NCI-H1417 (cell line): ENCODE measurements at places on chromosomes 1 and 21.
A peak's percentile ranks its signal among the peaks of the same experiment; 100 is the strongest.

DNA sequence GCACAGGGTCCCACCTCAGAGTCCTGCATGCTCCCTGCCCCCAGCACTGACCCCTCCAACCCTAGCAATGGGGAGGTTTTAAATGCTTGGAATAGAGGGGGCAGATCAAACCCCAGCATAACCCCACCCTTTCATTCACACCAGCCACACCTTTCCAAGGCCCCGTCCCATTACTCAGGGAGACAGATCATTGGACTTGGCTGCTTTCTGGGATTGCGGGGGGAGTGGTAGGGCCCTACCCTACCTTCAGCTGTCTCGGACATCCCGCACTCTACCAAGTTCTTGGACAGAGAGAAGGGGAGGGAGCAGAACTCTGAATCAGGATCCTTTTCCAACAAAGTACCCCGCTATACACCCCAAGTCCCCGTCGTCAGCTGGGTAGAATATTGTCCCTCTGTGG, 983 bp downstream of the PADI2 start:
- no peak for DNase-seq

DNA sequence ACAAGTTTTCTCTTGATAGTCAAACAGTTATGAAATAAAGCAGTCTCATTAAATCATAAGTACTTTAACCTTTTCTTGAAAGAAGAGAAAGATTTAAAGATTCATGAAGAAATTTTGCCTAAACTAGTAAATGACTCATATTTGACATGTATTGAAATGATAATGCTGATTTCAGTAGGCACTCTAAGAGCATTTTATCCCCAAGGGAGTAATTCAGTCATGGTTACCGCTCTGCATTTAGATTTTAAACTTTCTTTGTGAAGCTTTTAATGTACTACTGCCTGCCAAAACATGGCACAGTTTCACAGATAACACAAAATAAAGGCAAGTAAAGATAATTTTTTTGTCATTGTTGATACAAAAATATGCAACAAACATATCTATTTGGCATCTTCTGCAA, 6.8 kb downstream of the USH2A start:
- DNase-seq, result no peak

DNA sequence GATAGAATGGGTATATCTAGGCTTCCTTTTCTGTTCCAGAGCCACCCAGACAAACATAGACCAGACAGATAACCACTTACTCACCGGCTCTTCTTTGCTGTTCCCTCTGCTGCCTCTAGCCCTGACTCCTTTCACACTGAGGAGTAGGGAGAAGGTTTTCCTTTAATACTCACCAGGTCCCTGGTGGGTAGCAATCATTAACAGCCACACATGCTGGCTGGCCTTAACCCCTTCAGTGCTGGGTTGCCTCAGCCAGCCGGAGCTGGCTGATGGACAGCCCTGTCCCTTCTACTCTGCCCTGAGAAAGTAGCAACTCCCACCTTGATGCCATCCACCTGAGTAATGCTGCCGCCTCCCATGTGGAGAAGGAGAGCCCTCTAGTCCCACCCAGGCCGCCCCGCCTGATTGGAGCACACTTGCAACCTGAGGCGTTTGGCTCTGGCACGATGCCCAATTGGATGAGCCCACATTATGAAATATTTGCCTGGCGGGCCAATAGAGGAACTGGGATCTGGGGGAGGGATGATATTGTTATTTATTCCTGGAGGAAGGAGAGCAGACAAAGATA, 71.6 kb downstream of the PLEKHA6 start:
- DNase-seq, result peak; percentile 5

DNA sequence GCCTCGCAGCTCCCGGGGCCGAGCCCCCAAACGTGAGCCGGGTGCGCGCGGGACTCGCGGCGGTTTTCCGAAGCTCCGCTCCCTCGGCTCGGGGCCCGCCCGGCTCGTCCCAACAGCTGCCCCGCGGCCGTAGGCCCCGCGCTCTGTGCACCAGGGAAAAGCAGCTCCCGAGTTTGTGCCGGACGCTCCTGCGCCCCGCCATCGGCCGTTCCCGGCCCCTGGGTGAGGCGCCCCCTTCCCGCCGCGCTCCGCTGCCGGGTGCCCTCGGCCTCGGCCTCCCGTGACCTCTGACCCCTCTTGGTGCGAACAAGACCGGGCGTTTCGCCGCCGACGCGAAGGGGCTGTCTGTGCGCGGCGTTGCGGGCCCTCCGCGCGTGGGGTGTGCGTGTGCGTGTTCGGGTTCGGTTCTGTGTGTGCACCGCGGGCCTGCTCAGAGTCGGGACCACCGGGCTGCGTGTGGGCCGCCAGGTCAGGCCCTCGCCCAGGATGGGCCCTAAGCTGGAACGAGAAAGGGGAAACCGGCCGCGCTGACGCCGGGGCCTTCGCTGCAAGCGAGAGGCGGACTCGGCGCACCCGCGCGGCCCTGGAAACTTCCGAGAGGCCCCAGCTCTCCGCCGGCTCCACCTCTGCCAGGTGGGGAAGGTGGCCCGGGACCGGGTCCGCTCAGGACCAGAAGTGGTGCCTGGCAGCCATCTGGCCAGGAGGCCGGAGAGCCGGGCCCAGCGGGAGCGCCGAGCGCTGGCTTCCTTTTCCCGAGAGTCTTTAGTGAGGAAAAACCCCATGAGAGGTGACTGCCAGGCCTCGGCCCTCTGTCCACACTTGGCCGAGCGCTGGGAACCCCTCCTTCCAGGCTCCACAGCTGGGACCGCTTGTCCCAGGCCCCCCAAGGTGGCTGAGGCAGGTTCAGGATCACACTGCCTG, 1.9 kb downstream of the PRDM16 start:
- no peak for DNase-seq

GRCh38 chr1:184866991-184867788, 107.1 kb downstream of the NIBAN1 start:
- DNase-seq, result no peak

DNA sequence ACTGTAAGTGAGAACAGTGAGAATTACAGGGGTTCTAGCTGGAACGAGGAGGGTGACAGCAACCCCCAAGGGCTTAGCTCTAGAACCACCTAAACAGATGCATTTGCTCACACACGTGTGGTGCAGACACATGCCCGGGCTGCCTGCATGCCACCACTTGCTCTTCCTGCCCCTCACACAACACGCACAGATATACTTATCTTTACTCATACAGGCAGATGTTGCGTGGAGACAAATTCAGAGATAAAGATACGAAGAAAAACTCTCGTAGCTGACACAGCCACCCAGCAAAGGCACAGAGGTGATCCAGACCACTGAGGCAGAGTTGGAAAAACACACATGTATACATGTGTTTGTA, 13.5 kb downstream of the VANGL1 start:
- DNase-seq, result no peak

DNA sequence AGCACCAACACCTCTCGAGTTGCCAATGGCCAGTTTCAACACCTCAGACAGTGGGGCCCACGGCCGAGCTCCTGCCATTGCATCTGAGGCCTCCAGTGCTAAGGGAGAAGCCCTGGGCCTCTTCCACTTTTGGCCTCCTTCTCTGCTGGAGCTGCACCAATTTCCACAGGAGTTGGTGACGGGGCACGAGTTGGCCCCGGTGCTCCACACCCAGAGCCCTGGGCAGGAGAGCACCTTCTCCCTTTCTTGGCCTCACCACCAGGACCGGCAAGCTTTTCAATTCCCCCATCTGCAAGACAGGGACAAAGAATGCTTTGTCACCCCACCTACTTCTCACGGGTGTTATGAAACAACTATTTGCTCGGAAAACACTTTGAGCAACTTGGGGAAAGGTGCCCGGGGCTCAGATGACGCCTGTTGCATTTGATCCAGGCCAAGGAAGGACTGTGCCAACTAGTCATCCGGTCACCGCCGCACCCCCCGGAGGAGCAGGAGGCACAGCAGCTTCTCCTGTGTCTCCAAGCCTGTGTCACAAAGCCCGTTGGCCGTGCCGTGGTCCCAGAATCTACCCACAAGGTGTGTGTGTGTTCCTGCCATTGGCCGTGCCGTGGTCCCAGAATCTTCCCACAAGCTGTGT, 55.2 kb downstream of the TOMM20 start:
- no peak for DNase-seq

- no peak for DNase-seq
These were observed 26.5 kb downstream of the RUNX3 start for GRCh38 chr1:24903560-24903954.

GRCh38 chr1:183433703-183434102, 15.5 kb upstream of the NMNAT2 start:
- no peak for DNase-seq

GRCh38 chr1:7564137-7564536, 207.0 kb upstream of the VAMP3 start:
- DNase-seq, result no peak

- DNase-seq, result no peak
These were observed 225.8 kb upstream of the PROX1 start for GRCh38 chr1:213761845-213762407.

DNA sequence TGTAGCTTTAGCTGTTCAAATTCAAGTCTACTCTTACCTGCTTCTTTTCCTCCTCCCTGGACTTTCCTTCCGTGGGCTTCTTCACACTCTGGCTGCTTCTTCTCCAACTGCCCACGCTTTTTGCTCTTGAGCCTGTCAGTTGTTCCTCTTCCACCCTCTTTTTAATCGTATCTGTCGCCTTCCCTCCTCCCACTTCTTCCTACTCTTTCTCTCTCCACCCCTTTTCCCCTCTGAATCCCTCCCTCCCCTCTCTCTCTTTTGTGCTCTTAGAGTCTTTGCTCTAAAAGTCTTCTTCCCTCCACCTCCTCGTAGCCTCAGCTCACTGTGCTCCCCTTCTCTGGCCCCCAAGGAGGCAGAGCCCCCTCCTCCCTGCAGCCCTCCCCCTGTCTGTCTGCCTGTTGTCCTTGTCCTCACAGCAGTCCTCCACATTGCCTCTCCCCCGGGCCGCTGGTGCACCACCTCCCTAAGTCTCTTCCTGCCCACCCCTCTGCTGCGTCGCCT, 12.9 kb upstream of the GJA5 start:
- DNase-seq, result no peak

- DNase-seq, result no peak
These were observed 75.5 kb upstream of the DYNLT5 start for GRCh38 chr1:66676613-66677298.

GRCh38 chr21:34582506-34583150, 32.3 kb downstream of the RCAN1 start:
- DNase-seq, result peak; percentile 86

DNA sequence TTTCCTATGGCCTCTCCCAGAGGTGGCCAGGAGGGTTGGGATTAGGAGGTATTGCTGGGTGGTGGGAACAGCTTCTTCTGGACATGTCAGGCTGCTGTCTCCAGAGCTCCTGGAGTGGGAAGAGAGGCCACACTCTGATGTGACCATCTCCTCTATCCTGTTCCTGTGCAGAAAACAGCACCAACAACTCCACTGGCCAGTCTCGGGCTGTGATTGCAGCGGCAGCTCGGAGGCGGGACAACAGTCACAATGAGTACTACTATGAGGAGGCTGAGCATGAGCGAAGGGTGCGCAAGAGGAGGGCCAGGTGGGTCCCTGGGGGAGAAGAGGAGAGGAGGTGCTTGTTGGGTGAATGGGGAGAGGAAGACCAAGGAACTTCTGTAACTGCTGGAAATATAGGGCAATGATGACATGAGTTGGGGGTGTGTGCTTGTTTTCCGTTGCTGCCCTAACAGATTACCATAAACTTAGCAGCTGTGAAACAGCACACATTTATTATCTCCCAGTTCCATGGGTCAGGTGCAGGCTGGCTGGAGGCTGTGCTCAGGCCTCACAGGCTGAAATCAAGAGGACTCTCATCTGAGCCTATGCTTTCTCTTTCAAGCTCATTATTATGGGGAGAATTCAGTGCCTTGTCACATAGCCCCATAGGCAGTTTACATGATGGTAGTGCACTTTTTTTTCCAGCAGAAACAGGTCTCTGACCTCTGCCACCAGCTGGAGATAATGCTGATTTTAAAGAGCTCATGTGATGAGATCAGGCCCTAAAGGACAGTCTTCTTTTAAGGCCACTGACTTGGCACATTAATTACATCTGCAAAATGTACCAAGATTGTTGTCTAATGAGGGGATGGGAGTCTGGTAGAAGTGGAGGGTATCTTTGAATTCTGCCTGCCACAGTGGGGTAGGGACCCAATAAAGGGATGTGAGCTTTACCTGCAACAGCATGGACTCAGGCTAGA, 20.8 kb downstream of the VANGL2 start:
- no peak for DNase-seq

DNA sequence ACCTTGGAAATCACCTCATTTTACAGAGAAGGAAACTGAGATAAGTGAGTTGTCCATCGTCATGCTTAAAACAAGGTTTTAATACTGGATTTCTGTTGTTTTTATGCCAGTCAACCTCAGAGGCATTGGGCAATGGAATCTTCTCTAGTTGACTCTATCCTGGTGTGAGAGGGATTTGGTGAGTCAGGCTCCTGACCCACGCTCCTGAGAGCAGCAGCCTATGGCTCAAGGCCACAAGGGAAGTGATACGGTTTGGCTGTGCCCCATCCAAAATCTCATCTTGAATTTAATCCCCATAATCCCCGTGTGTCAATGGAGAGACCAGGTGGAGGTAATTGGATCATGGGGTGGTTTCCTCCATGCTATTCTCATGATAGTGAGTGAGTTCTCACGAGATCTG, 90.1 kb downstream of the TLR5 start:
- no peak for DNase-seq

DNA sequence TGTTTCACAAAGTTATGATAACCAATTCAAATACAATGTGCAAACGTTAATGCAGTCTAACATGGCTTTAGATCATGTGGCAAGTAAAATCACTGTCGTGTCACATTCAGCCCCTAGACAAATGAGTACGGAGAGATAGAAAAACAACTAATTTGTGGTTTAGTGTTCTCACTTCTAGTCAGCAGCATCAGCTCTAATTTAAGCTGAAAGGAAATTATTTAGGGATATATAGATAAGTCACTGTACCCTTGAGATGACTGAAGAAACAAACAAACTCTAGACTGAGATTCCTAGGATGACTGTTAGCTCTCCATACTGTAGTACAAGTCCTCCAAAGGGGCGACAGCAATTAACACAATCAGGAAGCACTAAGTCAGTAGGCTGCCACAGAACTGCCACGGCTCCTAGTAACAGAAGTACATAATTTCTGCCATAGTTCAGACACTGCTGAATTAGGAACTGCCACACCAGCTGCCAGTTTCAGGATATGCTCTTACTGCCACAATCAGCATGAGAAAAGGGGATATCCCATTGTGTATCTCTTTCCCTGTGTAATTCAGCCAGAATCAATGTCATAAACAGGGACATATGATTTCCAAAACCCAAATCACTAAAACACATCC, 150.4 kb upstream of the NEGR1 start:
- no peak for DNase-seq

- peak; percentile 31 for DNase-seq
These were observed 5.0 kb downstream of the RNU1-2 start for GRCh38 chr1:16900751-16901150.

DNA sequence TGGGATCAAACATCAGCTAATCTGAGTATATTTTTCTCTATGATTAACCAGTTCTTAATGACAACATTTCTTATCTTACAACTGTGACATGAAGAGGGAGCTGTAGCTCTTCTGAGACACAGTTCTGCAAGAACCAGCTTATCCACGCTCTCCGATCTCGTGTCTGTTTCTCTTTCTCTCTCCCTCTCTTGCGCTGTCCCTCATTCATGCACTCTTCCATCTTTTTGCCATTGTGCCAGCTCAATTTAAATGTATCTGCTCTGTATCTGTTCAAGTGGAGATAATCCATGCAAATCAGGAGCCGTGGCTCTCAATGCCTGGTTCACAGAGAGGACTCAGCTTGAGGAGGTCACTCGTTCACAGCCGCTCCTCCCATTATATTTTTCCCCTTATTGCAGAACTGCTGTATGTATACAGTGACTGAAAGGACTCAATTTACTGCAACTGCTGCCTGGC, 494.7 kb upstream of the ADGRL2 start:
- DNase-seq, result no peak

GRCh38 chr1:204462229-204462561, 32.4 kb downstream of the PIK3C2B start:
- no peak for DNase-seq

- DNase-seq, result no peak
These were observed 322.5 kb downstream of the SIPA1L2 start for GRCh38 chr1:232307296-232308017.
